ENCODE measurements at places on chromosomes 1 and 21. TPM values are rescaled to one million over a fixed set of nuclear protein-coding genes. Genes with fewer than 3 reads are reported as not detected.

The TAL1 gene
- 2.9 TPM for polyA plus RNA-seq

The SELP gene
- polyA plus RNA-seq: 2.2 TPM

The ZNF593OS gene
- polyA plus RNA-seq: not detected

The ILDR2 gene
- polyA plus RNA-seq: 0.84 TPM

The EXOC8 gene
- 3.7 TPM for polyA plus RNA-seq

DNA sequence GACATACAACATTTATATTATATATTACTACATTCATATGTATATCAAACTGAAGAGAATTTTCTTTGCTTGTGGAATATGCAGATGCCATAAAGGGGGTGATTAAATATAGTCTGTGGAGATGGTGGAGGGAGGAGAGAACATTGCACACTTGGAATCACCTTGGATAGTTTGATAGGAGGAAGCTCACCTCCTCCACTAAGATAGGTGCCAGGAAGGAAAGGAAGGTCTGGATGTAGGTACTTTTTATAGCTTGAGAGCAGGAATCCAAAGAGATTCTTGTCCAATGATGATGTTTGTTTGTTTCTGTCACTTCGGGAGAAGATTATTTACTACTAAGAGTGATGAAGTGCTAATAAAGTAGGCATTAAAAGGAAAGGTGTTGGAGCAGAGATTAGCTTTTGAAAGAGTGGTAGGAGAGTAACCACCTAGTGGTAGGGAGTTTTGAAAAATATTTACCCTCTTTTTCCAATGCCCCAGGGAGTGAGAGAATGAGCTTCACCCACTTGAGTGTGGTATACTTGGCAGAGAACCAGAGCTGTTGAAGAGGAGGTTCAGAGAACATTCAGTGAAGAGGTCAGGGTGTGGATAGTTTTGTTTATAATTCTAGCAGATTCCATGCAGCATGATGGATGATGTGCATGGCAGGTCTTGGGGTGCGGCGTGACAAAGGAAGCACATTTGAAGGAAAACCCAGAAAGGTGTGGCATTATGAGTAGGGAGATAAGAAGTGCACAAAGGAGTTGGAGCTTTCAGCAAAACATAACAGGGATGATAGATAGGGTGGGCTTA, 145.0 kb downstream of the PATJ start:
- no peak for DNase-seq

DNA sequence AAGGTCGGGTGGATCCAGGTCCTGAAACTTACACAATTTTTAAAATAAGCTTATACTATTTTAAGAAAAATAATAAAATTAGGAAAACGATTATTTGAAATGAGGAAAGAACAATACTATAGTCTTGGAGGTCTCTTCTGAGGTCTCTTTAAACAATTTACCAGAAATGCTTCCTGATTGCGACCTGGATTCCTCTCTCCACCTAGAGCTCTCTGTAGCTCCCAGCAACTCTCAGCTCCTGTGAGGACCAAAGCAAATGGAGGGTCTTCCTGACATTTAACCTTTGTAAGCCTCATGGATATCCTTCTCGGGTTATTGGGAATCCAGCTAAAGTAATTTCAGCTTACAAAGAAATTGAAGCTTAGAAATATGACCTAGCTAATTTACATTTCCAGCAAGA, 886 bp downstream of the BTBD8 start:
- DNase-seq: no peak

GRCh38 chr1:29977550-29977949, 741.2 kb downstream of the PTPRU start:
- no peak for DNase-seq

DNA sequence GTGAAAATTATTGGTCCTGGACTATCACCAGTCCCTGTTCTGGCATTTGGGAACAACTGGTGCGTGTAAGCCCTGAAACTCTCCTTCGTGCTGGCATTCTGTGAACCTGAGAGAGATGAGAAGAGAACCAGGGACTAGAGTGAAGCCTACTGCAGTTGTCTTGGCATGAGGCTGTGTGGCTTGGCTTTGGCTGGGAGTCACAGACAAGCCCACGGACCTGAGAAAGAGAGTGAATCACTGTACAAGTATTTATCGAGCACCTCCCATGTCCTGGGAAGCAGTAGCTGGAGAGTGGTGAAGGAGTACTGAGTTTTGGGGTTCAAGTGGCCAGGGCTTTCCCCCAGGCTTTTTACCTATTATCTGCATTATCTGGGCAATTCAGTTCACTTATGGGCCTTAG, 63.3 kb downstream of the FGGY start:
- no peak for DNase-seq

- DNase-seq: no peak
Observed at GRCh38 chr1:56330391-56331026, 248.9 kb downstream of the PLPP3 start.

DNA sequence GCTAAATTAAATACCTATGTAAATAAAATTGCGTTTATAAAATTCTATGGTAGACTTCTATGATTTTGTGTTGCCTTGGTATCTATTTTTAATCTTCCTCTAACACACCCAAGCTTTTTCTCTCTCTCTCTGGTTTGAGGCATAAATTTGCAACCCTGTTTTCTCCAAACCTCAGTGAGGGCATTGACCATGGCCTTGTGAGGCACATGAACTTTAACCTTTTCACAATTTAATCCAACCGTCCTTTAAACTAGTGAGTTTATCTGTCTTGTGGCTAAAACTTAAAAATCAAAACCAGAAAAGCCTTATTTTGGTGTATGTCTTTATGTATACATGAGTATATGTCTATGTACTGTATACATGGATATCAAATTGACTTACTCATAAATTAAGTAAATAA, 746.6 kb upstream of the B3GALT2 start:
- no peak for DNase-seq

GRCh38 chr1:81224222-81224621, 576.5 kb upstream of the ADGRL2 start:
- DNase-seq: no peak

All from heart left ventricle (tissue), 16 donors.